H9 (cell line): ENCODE measurements at places on chromosomes 4 and X. TPM values are rescaled to one million over a fixed set of nuclear protein-coding genes. Genes with fewer than 3 reads are reported as not detected.
A peak's percentile ranks its signal among the peaks of the same experiment; 100 is the strongest.

- H3K27ac ChIP-seq = no peak overlapping the region
- H3K4me1 ChIP-seq = no peaks in the 10 kb centered on the region
- H3K36me3 ChIP-seq = peaks cover 16% of the 10 kb centered on the region
Measured at GRCh38 chr4:66837279-66837922, 707.9 kb downstream of the CENPC start.

- H3K27me3 ChIP-seq = no peaks in the 10 kb centered on the region
- H3K36me3 ChIP-seq = peaks cover 5% of the 10 kb centered on the region; the same call in 1 of the 2 replicates
- no peak overlapping the region for H3K27ac ChIP-seq
- no peak overlapping the region for H3K4me3 ChIP-seq
- DNase-seq = no peak
Measured at GRCh38 chrX:153564047-153564606, 34.8 kb downstream of the CCNQ start.

DNA sequence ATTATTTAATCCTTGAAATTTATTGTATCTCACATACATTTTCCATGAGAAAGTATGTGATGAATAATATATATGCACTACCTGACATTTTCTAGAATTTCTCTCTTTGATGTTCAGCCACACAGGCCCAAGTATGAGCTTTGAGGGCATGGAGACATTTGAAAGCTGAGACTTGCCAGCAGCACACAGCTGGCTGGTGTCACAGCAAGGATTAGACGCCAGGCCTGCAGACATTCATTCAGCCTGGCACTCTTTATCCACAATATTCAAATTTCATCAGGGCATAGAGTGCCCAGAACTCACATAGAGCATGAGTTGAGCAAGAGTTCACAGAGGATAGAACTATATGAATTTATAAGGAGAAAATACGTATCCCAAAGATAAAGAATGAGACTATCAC is 74.0 kb downstream of the GRIA2 start:
- H3K4me3 ChIP-seq = no peak overlapping the region
- H3K27ac ChIP-seq = no peak overlapping the region
- no peaks in the 10 kb centered on the region for H3K4me1 ChIP-seq
- no peaks in the 10 kb centered on the region for H3K27me3 ChIP-seq
- DNase-seq = no peak

- H3K36me3 ChIP-seq = peaks cover 5% of the 10 kb centered on the region
Measured at GRCh38 chrX:53287493-53288138, 6.2 kb upstream of the IQSEC2 start.

DNA sequence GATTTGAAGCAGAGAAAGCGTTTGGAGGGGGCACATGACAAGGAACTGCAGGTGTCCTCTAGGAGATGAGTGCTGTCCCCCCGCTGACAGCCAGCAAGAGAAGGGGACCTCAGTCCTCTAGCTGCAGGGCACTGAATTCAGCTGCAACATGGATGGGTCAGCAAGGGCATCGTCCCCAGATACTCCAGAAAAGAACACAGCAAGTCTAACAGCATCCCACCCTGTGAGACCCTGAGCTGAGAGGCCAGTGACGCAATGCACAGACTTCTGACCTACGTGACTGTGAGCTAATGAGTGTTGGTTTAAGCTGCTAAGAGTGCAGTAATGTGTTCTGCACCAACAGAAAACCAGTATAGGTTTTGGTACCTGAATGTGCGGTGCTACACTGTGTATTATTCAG is 11.6 kb upstream of the CENPVL2 start:
- H3K27me3 ChIP-seq = no peaks in the 10 kb centered on the region
- peaks cover 5% of the 10 kb centered on the region for H3K36me3 ChIP-seq
- peak; percentile 5 for DNase-seq
- no peak overlapping the region for H3K27ac ChIP-seq
- no peaks in the 10 kb centered on the region for H3K4me1 ChIP-seq

GRCh38 chr4:176360446-176360845 is 40.7 kb downstream of the SPCS3 start:
- no peak for DNase-seq
- no peak overlapping the region for H3K4me3 ChIP-seq
- H3K36me3 ChIP-seq = peaks cover 5% of the 10 kb centered on the region; the same call in 1 of the 3 replicates

Gene AFP
- 4.8 and 4.9 TPM in 2 replicates for total RNA-seq

- H3K36me3 ChIP-seq = peaks cover 9% of the 10 kb centered on the region
- no peaks in the 10 kb centered on the region for H3K27me3 ChIP-seq
- H3K4me3 ChIP-seq = no peak overlapping the region
- no peak overlapping the region for H3K27ac ChIP-seq
Measured at GRCh38 chrX:16461968-16462367, 188.0 kb upstream of the S100G start.

DNA sequence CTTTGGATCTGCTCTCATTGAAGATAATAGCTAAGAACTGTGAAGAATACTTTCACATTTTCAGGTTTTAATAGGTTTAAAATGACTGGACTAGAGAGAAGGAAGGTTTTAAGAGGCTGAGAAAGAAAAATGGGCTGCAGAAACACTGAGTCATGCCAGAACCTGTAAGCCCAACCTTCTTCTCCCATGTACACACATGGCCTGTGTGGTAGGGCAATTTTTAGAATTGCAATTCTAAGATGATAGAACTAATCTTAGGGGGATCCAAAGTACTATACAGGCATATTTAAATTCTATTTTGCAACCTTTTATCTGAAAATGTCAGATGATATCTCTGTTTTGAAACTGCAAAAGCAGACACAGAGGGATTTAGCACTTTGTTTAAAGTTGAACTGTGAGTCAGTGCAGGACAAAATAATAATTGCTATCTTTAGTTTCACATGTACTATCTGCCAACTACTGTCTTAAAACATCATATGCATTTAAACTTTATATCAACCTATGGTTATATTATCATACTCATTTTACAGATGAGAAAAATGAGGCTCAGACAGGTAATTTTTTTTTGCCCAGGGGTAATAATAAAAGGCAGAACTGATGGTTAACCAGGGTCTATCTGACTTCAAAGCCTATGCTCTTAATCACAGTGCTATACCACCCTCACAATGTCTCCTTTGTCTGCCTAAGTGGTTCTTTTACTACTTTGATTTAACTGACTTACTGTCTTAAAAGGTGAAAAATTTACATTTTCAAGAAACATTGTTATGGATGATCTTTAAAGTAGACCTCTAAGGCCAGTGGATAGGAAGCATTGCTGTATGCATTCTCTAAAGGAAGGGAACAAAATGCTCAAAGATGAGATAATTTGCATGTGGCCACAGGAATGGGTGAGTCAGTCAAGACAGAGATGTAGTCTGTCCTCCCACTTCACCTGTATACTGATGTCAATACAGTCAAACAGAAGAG is 4.3 kb downstream of the TMPRSS11E start:
- peak; percentile 47 for DNase-seq
- H3K27ac ChIP-seq = no peak overlapping the region
- peaks cover 15% of the 10 kb centered on the region; the same call in 1 of the 2 replicates for H3K4me1 ChIP-seq
- 0 out of 2 replicates have a peak, but pooled peaks cover 2% of the 10 kb centered on the region for H3K27me3 ChIP-seq
- H3K36me3 ChIP-seq = no peaks in the 10 kb centered on the region

GRCh38 chr4:87141428-87141827 is 79.0 kb downstream of the KLHL8 start:
- no peak overlapping the region for H3K27ac ChIP-seq
- no peak for DNase-seq
- H3K27me3 ChIP-seq = no peaks in the 10 kb centered on the region
- H3K36me3 ChIP-seq = peaks cover 12% of the 10 kb centered on the region
- no peaks in the 10 kb centered on the region for H3K4me1 ChIP-seq
- H3K4me3 ChIP-seq = no peak overlapping the region

Gene MAP9
- total RNA-seq = 15.4 and 16.0 TPM in 2 replicates
